NCI-H524 (cell line): ENCODE measurements at places on chromosomes 4 and X.

GRCh38 chrX:5730556-5730955 lies 498.1 kb downstream of the NLGN4X start:
- DNase-seq, result no peak

DNA sequence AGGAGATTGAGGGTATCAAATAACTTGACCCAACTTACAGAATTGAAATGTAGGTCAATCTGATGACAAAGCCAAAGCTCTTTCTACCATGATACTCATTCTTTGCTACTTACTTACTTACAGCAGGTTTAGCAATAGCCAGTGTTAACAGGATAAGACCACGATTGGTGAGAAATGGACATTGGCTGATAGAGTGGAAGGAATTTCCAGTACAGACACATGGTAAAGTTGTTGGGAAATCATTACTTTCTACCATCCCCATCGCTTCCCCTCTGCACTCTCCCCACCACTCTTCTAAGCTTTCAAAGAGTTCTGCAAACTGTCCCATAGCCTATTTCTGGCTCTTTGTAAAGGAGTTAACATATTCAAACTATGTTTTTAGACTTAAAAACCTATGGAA lies 119.7 kb downstream of the CHRNA9 start:
- no peak for DNase-seq

- DNase-seq, result no peak
Measured at GRCh38 chr4:2936773-2937145, 26.4 kb downstream of the NOP14 start.

GRCh38 chrX:152913910-152914309 lies 16.0 kb downstream of the ZNF185 start:
- peak; percentile 90 for DNase-seq

- DNase-seq, result no peak
Measured at GRCh38 chrX:45050558-45050957, 150.1 kb downstream of the DIPK2B start.

DNA sequence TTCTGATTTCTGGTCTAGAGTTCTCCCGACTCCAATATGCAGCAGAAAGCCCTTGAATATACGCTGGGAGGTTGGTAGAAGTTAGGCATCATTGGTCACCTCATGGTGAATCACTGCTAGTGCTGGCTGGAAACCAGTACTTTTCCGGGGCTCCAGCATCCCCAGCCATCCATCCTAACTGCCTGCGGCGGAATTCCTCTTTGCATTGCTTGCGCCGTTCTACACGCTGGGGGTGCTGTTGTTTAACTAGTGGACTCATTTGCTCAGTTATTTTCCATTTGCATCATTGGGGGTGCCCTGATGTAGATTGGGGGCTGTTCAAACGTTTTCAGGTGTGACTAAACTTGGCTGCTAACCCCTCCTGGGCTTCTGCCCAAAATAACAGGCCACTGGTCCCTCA lies 23.3 kb upstream of the GPR50 start:
- peak; percentile 29 for DNase-seq

DNA sequence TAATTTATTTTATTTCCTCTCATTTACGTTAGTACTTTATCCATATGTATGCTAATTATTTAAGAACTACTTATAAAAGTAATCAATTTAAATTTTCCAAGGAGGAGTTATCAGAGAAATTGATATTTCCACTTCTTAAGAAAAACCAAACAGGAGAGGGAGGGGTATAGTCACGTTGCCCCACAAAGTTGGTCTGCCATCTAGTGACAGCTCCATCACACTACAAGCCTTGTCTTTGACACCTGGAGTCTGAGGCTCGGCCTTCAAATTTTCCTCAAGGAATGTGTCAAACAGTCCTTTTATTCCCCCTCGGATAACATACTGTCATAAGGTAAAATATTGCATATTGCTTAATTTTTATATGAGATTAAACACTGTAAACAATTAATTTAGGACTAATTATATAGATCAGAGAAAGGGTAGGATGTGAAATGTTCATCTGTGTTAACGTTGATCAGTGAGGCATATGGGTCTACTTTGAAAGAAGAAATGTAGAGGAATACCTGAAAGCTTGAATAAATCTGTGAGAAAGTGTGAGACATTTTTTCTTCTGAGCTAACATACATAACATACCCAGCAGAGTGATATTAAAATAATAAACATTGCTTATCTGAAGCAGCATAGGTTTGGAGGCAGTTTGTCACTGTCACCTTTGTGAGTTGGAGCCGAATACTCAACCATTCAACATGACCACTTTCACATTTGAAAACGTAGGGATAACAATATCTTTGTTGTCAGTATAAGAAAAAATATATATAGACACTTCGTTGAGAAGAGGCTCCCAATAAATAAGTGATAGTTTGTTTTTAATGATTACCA lies 114.4 kb downstream of the GLRA3 start:
- peak; percentile 27 for DNase-seq

GRCh38 chrX:111402344-111402743 lies 9.6 kb downstream of the DCX start:
- no peak for DNase-seq

GRCh38 chrX:41209853-41210252 lies 124.1 kb upstream of the DDX3X start:
- DNase-seq, result no peak

GRCh38 chrX:1537031-1537715 lies at the start of gene P2RY8:
Gene P2RY8, minus strand, starts transcription at chrX:1537185. Its CDS starts 70,627 bp downstream, at chrX:1466558.
- peak; percentile 46 for DNase-seq

GRCh38 chr4:33060674-33061542 lies 2340.7 kb downstream of the PCDH7 start:
- peak; percentile 81 for DNase-seq

GRCh38 chr4:129641179-129641578 lies 545.2 kb downstream of the C4orf33 start:
- peak; percentile 24 for DNase-seq

DNA sequence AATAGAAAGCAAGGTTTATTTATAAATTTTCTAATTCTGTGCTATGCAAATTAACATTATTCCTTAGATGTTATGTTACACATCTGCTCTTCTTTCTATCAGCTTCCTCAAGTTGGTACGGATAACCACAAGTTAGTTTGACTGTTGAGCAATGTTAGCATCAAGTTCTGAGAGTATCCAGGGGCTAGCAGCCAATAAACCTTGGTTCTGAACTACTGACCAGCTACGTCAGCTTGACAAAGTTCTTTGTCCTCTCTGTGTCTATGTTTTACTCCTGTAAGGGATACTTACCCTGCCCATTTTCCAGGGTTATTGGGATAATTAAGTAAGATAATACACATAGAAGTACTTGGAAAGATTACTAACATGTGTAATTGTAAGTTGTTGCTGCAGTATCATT lies 8.1 kb upstream of the TEX13A start:
- DNase-seq, result no peak

- DNase-seq, result no peak
Measured at GRCh38 chr4:169565606-169566005, 46.8 kb downstream of the NEK1 start.

- no peak for DNase-seq
Measured at GRCh38 chrX:97399400-97399799, 515.7 kb downstream of the RPA4 start.

DNA sequence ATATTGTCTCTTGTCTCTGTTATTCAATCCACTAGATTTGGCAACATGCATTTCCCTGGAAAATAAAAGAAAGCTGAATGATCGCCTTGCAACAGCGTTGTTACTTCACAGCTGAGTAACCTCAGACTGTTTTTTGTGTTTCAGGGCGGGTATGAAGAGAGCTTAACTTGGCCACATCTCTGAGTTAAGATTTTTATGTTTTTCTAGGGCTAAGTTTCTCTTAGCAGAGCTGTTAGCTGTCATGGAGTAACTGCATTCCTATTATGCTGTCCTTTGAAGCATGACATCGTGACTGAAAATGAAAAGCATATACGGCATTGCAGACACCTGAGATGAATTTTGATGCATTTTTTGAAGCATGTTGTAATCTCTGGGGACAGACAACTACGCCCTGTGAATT lies 1798.9 kb downstream of the PCDH7 start:
- DNase-seq, result no peak

DNA sequence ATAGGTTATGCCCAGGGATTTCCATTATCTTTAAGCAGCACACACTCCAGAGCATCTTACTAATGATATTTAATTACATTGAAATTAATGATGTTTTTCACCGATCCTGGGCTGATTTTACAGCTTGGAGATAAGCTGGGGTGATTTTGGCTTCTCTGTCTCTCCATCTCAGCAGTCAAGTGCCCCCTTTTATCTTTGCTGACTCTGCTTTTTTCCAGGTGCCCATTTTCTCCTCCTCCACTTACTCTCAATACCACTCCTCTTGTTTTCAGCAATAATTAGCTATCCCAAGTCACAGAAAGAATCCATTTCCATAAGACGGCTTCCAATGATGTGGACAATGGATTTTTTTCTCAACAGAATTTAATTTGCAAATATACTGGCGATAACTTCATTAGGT lies 266.7 kb downstream of the GBA3 start:
- no peak for DNase-seq

- no peak for DNase-seq
Measured at GRCh38 chr4:184100297-184100885, 117.3 kb downstream of the ENPP6 start.
